Karpas-422 (cell line): ENCODE measurements at places on chromosomes 12 and 14. TPM values are rescaled to one million over a fixed set of nuclear protein-coding genes. Genes with fewer than 3 reads are reported as not detected.
A peak's percentile ranks its signal among the peaks of the same experiment; 100 is the strongest.

DNA sequence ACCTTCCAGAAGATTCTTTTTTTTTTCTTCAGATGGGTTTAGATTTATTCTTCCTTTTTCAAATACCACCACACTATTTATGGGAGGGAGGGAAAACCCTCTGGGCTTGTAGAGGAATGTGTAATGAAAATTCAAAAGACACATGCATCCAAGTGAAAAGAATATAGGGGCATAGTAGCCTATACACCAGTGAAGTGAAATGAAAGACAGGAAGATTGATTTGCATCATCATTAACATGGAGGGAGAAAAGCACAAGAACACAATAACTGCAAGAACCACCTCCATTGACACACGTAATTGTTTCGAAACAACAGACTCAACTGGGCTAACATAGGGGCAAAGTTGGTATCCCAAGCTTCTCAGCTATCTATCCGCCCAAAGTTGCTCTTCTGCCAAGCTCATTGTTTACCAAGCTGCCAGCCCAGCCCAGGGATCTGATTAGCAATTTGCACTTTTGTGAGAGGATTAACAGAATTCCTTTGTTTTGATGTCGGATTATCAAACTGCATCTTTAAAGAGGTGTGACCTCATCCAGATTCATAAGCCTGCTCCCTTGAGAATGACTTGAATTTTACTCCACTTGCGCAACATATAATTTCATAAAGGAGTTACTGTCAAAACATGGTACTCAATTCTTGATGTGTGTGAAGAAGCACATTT, 430.5 kb upstream of the SOX5 start:
- DNase-seq: no peak

DNA sequence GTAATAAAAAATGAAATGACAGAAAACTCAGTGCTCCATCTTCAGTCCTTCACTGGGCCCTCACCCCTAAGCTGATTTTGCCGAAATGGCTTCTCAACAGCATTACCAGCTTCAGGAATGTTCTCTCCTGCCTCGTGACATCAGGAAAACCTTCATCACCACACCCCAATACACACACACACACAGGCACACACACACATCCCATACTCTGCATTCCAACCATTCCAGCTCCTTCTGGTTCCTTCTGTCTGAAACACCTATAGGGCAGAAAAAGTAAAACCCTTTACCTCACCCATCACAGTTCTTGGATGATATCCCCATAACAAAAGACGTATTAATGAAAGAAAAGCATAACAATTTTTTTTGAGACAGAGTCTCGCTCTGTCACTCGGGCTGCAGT, 75.9 kb downstream of the CCDC60 start:
- no peak for DNase-seq

- DNase-seq: no peak
These were observed 29.0 kb upstream of the A2M start for GRCh38 chr12:9144730-9145106.

Gene HPD
- not detected in 2 replicates for total RNA-seq

GRCh38 chr12:4829793-4830162, 79.9 kb upstream of the KCNA1 start:
- DNase-seq: peak; percentile 81

Gene MOAP1
- total RNA-seq: 50.8 and 79.2 TPM in 2 replicates

DNA sequence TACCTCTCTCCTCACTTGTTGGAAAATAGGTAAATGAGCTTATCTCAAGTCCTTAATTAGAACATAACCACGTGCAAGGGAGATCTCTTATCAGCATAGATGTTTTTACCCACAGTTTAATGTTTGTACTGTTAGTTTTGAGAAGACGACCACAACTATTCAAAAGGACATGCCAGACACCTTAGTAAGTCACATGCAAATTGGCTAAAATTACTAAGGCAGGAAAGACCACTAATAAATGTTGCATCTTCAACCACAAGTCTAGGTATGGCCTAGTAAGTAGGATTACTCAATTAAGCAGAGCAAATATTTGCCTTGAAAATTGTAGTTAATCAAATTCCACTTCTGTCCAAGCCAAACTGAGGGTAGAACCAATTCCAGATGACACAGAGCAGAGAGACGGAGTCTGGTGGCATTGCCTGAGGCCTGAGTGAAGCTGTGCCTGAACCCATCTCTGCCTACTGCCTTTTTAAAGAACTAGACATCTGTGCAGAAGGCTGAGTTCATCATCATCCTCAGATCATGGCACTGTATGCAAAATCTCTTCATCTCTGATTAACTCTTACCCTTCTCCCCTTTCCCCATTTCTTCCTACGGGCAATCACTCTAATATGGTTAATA, 29.7 kb upstream of the CHST11 start:
- no peak for DNase-seq

Gene PPFIA2
- total RNA-seq: not detected in 2 replicates

- peak; percentile 55 for DNase-seq
These were observed 36.3 kb downstream of the TTLL5 start for GRCh38 chr14:75697386-75697785.

Gene KRT85
- total RNA-seq: not detected in 2 replicates

GRCh38 chr14:63543826-63544406, 739 bp upstream of the PPP2R5E start:
- DNase-seq: peak; percentile 75

Gene C3AR1
- 2.2 and 3.2 TPM in 2 replicates for total RNA-seq

Gene TAMALIN
- total RNA-seq: 0.47 TPM in 1 of 2 replicates, not detected in the other

GRCh38 chr12:31387466-31387865, 61.5 kb upstream of the SINHCAF start:
- no peak for DNase-seq

Gene PAX9
- total RNA-seq: not detected in 2 replicates

GRCh38 chr14:106562451-106562850, 1036.1 kb downstream of the TMEM121 start:
- DNase-seq: no peak
